ENCODE measurements at places on chromosomes 2 and 18.

DNA sequence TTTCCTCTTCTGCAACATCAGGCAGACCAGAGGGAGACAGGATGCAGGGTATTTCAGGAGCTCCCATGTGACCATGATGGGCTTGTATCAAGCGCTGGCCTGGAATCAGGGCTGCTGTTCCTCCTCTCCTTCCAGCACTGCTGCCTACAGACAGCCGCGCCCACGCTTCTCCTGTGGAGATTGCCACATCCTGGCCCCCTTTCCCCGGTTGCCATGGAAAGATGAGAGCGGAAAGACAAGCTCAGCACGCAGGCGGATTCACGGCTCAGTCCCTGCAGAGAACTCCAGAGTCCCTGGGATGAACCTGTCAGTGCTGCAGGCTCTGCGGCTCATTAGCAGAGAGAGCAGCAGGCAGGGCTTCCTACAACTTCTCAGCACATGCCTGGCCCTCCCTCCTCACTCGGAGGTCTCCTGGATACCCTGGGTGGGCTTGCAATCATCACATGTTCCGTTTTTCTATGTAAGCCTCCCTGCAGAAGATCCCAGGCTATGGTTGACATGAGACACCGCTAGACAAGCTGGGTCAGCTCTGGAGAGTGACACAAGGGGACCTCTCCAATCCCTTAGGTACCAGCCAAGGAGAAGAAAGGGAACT is 497.8 kb upstream of the MYT1L start:
- DNase-seq = no peak

GRCh38 chr2:144349674-144350073 is 170.2 kb downstream of the ZEB2 start:
- no peak for DNase-seq

DNA sequence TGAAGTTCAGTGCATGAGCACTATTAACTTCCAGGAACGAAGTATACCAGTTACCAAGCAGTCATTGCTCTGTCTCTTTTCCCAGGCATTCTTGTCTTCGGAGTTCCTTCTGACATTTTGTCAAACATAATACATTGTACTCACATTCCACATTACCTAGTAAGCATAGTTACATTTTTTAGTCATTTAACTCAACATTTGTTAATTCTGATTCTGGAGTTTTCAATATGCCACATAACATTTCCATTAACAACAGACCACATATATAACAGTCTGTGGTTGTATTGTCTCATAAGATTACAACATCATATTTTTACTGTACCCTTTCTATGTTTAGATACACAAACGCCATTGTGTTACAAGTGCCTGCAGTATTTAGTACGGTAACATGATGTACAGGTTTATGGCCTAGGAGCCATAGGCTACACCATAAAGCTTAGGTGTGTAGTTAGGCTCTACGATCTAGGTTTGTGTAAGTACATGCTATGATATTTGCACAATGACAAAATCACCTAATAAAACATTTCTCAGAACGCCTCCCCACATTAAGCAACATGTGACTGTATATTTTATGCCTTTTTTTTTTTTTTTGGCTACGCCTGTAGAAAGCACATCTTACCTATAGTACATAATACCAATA is 187.1 kb downstream of the DYM start:
- DNase-seq = no peak

- DNase-seq = no peak
Observed at GRCh38 chr2:134269972-134270735, 16.3 kb downstream of the MGAT5 start.

DNA sequence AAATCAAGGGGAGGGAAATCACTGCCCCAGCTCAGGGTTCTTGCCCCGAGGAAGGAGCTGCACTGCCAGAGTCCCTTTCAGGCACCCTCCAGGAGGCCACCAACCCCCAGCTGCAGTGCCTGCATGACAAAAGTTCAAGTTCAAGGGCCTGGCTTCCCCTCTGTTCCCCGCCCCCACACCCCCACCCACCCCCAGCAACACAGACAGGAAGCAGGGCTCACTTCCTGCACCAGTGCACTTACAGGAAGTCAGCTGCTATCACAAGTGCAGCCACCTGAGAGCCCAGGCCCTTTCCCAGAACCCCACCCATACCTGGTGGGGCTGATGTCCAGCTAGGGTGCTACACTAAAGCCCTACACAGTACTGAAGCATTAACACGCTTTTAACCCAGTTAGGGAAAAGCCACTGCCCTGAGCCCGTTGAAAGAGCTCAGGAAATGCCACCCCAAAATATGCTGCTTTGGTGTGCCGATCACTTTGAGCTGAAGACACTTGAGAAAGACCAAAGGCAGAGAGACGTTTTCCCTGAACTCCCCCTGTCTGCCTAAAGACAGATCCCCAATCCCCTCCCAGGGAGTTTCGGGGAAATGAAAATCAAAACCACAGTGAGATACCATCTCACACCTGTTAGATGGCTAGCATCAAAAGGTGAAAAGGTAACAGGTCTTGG is 109.9 kb upstream of the CAB39 start:
- DNase-seq = no peak
